Heart right ventricle (tissue), 16 donors: ENCODE measurements at places on chromosomes 12 and 14. TPM values are rescaled to one million over a fixed set of nuclear protein-coding genes. Genes with fewer than 3 reads are reported as not detected.

DNA sequence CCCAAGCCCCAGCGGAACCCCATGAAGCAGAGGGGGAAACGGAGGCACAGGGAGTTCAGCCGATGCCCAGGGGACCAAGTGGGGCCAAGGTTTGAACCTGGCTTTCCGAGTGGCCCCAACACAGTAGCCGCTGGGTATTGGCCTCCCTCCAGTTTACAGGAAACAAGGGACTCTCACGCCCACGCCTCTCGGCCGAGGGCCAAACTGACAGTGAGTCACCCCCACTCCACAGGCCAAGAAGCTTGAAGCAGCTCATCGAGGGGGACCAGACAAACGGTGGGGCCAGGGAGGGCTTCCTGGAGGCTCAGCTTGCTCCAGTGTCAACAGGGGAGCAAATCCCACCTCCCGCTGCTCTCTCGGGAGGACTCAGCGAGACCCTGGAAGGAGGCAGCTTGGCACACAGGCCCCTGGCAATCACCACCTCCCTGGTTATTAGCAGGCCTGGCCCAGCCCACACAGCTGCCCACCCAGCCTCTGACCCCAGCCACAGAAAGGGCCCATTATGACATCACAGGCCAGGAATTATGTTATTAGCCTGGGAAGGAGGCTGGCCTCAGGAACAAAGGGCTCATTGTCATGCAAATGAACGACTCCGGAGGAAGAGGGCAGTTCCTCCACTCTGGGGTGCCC, 54.6 kb downstream of the NCOR2 start:
- no peaks in the 10 kb centered on the region for H3K27me3 ChIP-seq
- H3K27ac ChIP-seq = peak overlapping the region; percentile 78
- no peaks in the 10 kb centered on the region for H3K36me3 ChIP-seq
- peak; percentile 88 for DNase-seq

- H3K36me3 ChIP-seq = no peaks in the 10 kb centered on the region
- peaks cover 36% of the 10 kb centered on the region for H3K4me1 ChIP-seq
- no peak for DNase-seq
- H3K27me3 ChIP-seq = peaks cover 10% of the 10 kb centered on the region
Measured at GRCh38 chr12:94146166-94146936, 2.0 kb upstream of the PLXNC1 start.

CMKLR1 gene
- total RNA-seq = 10.4 TPM

GRCh38 chr14:85418721-85419120, 111.2 kb upstream of the FLRT2 start:
- no peak for DNase-seq
- no peak overlapping the region for H3K27ac ChIP-seq
- H3K4me1 ChIP-seq = no peaks in the 10 kb centered on the region
- H3K27me3 ChIP-seq = no peaks in the 10 kb centered on the region
- no peaks in the 10 kb centered on the region for H3K36me3 ChIP-seq

PRKCH gene
- 19.2 TPM for total RNA-seq

DNA sequence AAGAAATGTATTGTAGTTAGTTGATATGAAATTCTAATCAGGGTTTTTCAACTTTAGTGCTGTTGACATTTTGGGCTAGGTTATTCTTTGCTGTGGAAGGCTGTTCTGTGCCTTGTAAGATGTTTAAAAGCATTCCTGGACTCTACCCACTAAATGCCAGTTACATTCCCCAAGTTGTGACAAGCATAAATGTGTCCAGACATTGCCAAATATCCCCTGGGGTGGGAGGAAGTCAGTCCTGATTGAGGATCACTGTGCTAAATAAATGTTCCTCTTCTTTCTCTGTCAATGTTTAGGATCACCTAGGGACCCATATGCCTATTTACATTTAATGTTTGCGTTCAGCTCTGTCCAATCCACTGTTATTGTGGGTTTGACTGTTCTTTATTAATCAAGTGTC, 268.3 kb downstream of the TMTC2 start:
- no peak for DNase-seq
- H3K27ac ChIP-seq = no peak overlapping the region
- H3K4me3 ChIP-seq = no peak overlapping the region
- no peaks in the 10 kb centered on the region for H3K27me3 ChIP-seq

GLT8D2 gene
- total RNA-seq = 7.9 TPM
